ENCODE measurements at places on chromosomes 7 and 10.

- DNase-seq = peak; percentile 30
Measured at GRCh38 chr7:108232076-108232475, 101.9 kb upstream of the LAMB4 start.

DNA sequence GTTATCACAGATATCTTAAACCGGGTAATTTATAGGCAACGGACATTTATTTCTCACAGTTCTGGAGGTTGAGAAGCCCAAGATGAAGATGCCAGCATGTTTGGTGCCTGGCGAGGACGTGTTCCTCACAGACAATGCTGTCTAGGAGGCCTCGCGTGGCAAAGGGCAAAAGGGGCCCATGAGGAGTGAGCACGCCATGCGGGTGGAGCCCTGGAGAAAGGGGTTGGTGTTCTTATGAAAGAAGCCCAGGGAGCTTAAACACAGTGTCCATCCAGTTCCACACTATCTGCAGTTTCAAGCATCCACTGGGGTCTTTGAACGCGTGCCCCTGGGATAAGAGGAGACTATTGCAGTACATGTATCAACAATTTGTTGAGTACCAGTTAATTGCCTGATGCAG lies 51.4 kb downstream of the CXCL12 start:
- DNase-seq = no peak

GRCh38 chr10:127871631-127872010 lies 21.1 kb downstream of the CLRN3 start:
- DNase-seq = no peak

GRCh38 chr7:36019980-36020379 lies 133.1 kb upstream of the EEPD1 start:
- peak; percentile 39 for DNase-seq

DNA sequence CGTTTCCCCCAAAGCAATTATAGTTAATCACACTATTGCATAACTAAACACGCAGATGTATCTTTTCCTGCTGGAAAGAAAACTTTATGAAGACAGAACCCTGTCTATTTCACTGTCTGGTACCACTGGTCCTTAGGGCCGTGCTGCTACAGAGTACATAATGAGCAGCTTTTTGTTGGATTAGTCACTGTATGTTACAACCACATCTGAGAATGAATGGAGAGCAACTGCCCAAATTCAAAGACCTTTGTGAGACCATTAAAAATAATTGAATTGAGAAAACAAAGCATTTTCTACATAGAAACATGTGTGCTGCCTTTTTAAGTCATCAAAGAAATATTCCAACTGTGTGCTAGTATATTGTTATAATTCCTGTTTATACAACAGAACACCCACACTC lies 111.3 kb upstream of the SORCS1 start:
- no peak for DNase-seq

- no peak for DNase-seq
Measured at GRCh38 chr7:131072505-131073091, 255.1 kb upstream of the MKLN1 start.

DNA sequence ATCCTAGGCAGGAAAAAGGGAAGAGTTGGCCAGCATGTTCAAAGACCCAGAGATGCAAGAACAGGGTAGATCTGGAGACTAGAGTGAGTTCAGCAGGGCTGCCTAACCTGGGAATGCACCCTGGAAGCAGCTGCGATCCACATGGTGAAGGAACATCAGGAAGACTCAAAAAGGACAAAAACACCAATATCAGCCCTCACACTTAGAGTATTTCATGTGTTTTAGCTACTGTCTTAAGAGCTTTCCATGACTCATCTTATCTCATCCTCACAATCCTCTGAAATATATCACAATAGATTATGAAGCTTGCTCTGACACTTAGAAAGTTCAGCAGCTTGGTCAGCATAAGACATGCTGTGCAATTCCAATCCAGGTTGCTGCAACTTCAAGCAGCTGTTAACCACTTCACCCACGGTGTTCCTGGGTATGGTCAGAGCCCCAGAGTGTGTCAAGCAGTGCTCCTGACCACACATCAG lies 380.9 kb downstream of the PARD3 start:
- no peak for DNase-seq
